ENCODE measurements at places on chromosomes 4 and X.

- DNase-seq = no peak
Measured at GRCh38 chrX:133689997-133690599, 274.8 kb upstream of the GPC4 start.

- peak; percentile 76 for DNase-seq
Measured at GRCh38 chr4:86441175-86441936, 81.5 kb upstream of the MAPK10 start.

- no peak for DNase-seq
Measured at GRCh38 chr4:149723065-149723464, 92.6 kb downstream of the IQCM start.

GRCh38 chr4:62394766-62395165, 1194.6 kb downstream of the ADGRL3 start:
- DNase-seq = no peak

GRCh38 chrX:153871451-153871850, 14.5 kb downstream of the L1CAM start:
- no peak for DNase-seq

DNA sequence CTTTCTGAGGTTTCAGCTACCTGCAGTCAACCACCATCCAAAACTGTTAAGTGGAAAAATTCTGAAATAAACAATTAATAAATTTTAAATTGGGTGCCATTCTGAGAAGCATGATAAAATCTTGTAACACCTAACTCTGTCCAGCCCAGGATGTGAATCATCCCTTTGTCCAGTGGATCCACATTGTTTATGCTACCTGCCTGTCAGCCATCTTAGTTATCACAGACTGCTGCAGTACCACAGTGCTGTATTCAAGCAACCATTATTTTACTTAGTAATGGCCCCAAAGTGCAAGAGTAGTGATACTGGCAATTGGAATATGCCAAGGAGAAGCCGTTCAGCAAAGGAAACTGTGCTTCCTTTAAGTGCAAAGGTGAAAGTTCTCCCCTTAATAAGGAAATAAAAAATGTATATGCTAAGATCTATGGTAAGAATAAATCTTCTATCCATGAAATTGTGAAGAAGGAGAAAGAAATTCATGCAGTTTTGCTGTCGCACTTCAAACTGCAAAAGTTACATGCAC, 20.6 kb downstream of the CAMK2D start:
- DNase-seq = peak; percentile 20

DNA sequence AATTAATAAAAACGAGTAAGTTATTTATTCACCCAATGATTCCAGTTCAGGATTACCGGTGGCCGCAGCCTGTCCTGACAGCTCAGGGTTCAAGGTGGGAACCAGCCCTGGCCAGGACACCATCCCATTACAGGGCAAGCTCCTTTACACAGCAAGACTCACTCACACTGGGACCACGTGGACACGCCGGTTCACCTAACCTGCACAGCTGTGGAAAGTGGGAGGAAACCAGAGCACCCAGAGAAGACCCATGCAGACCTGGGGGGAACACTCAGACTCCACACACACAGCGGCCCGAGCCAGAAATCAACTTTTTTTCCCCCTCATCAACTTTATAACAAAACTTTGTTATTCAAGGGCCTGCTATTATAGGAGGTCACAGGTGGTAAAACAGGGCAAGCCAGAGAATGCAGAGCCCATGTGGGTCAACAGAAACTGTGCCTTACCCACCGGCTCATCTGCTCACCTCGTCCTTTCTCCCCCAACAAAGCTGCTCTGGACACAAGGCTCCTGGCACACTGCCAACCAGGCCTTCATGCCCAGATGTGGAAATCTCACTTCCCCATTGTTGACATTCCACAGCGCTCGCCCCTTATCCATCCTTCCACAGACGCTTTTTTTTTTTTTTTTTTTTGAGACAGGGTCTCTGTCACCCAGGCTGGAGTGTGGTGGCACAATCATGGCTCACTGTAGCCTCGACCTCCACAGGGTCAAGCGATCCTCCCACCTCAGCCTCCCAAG, 8.0 kb upstream of the ODAPH start:
- DNase-seq = no peak

GRCh38 chr4:26406346-26406975, 83.8 kb downstream of the CCKAR start:
- peak; percentile 39 for DNase-seq

- DNase-seq = no peak
Measured at GRCh38 chr4:73396993-73397972, 6.8 kb upstream of the ALB start.

DNA sequence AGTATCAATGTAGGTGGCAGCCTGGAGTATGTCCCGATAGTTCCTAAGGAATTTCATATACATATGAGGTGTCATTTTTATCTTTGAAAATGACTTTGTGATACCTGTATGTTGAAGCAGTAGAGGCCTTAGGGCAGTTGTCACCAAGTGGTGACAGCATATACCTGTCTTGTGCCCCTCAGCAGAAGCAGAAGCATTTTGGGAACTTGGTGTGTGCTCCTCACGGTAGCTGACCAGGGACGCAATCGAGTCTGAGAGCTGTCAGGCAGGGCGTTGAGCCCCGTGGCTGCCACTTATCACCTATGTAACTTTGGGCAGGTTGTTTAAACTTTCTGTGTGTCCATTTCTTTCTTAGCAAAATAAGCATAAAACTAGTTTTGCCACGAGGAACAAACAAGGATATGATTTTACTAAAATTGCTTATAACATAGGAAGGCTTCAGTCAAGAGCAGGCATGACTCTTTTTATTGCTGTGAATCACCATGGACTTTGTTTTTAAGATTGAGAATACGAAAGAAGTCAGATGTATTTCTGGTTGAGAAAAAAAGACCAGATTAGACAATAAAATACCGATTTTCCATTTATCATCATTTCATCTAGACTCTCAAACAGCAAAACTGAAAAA, 161.5 kb downstream of the CPE start:
- DNase-seq = no peak

GRCh38 chr4:72900952-72901351, 168.6 kb downstream of the COX18 start:
- no peak for DNase-seq

GRCh38 chr4:102772738-102773340, 12.1 kb upstream of the MANBA start:
- no peak for DNase-seq

GRCh38 chr4:68256284-68256683, 10.8 kb upstream of the TMPRSS11B start:
- DNase-seq = no peak

- no peak for DNase-seq
Measured at GRCh38 chrX:28549838-28550237, 37.4 kb upstream of the IL1RAPL1 start.

- DNase-seq = no peak
Measured at GRCh38 chr4:152613351-152613750, 66.4 kb downstream of the TMEM154 start.

GRCh38 chr4:134740290-134740689, 538.7 kb upstream of the PABPC4L start:
- DNase-seq = no peak

DNA sequence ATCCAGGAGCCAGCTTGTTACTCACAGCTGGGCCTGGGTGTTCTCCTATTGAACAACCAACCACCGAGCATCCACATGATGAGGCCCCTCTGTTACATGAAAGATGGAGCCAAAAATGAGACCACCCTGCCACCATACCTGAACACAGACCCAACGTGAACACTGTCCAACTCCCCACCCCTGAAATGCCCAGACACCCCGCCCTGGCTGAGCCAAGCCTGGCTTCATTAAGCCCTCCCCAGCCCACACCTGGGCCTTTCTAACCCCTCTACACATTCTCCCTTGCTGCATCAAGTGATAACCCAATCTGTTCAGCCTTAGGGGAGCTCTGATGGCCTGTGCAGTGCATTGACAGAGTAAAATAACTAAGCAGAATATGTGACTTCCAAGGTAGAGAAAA, 80.7 kb downstream of the EVC start:
- no peak for DNase-seq

- DNase-seq = peak; percentile 46
Measured at GRCh38 chr4:81913427-81913879, 441.7 kb upstream of the RASGEF1B start.

DNA sequence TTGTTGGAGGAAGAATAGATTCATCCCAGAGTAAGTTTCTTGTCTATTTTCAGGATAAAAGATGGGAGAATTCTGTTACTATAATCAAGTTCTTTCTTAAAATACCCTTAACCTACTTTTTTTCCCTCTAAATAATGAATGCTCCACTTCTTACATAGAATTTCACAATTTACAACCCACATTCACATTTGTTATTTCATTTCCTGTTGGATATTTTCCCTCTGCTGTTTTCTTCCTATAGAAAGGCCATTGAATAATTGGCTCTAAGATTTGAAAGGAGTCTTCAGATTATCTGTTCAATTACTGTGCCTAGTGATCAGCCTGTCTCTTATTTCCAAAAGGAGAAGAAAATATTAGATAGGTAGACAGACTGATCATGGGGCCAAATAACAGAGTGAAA, 79.7 kb downstream of the CPE start:
- DNase-seq = no peak

GRCh38 chr4:10105421-10105820, 11.2 kb downstream of the WDR1 start:
- no peak for DNase-seq

DNA sequence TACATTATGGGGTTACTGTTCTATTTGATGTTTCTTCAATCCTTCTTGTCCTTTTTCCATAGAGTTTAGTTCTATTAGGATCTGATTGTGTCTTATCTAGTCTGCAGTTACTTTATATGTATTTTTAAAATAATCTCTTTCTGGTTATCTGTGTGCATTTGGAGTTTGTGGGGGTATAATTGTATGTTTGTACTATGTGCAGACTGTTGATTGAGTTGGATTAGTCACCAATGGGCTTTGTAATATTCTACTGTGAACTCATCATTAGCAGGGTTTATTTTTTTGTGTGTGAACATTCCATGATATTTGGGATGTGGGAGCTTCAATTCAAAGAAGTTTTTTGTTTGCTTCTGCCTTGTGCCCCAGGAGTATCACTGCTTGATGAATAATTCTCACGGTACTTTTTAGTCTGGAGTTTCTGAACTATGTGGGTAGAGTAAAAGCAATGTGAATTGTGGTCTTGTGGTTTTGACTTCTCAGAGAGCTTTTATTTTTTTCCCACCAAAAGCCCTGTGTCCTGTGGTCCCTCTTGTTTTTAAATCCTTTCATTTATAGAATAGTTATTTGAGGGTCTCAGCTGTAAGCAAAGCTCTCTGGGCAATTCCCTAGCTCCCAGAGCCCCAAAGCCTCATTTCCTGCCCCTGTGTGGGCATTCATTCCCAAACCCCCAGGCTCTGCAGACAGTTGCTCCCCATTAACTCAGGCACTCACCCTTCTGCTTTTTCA, 127.8 kb downstream of the PHKA2 start:
- peak; percentile 81 for DNase-seq

DNA sequence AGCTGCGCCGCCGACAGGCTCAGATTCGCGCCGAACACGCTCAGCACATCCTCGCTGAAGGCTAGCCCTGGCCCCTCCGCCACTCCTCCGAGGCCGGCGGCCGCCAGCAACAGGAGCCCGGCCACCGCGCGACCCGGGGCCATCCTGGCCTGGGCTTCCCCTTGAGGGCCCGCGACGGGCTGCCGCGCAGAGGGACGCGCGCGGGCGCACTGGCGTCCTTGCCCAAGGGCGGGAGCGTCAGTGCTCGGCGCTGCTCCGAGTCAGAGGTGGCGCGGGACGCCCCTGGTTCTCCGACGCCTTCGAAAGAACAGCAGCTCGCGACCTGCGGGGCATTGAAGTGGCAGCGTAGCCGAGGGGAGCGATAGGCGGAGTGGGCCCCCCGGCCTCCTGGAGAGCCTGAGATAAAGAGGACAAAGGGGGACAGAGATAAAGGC, 745 bp downstream of the SLC39A8 start:
- DNase-seq = peak; percentile 73

- no peak for DNase-seq
Measured at GRCh38 chr4:51842167-51842553, 793 bp upstream of the DCUN1D4 start.

DNA sequence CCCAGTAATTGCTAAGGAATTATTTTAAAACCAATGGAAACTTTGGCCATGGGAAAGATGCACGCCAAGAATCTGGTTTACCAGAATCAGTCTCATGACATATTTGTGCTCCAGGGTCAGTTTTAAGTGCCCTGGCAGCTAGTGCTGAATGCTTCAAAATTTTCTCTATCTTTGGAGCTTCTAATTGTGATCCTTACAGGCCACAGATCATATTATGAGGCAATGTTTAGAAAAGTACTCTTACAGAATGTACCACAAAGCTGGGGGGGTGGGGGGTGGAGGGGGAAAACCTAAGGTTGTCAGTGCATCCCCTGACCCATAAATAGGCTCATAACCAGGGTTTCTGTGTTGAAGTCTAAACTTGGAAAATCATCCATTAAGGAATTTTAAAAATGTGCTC, 514.5 kb downstream of the INPP4B start:
- DNase-seq = no peak

DNA sequence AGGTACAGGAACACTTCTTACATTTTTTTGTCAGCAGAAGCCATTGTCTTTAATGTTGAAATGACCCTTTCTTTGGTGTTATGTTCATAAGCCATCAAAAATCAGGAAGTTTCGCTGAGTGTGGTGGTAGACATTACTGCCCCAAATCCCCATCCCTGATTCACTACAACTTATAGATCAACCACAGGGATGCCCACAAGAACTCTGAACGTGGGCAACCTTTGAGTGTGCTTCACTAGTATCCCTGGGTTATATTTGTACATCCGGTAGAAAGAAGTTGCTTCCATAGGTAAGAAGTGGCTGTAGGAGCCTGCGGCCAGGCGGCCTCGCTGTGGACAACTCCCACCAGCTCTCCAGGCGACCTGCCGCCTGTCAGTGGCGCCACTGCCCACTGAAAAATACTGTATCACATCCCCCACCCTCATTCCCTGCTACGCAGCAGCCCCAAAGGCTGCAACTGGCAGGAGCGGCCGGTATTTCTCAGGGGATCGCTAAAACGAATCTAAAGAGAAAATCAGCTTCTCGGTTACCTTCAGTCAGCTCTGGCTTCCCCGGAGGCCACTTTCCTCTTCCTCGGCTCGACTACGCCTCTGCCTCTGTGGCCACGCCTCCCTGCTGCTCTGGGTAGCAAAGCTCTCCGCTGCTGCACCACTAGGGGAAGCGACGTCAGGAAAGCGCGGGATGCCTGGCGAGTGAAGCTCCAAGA, 13.9 kb upstream of the ETDC start:
- DNase-seq = no peak

DNA sequence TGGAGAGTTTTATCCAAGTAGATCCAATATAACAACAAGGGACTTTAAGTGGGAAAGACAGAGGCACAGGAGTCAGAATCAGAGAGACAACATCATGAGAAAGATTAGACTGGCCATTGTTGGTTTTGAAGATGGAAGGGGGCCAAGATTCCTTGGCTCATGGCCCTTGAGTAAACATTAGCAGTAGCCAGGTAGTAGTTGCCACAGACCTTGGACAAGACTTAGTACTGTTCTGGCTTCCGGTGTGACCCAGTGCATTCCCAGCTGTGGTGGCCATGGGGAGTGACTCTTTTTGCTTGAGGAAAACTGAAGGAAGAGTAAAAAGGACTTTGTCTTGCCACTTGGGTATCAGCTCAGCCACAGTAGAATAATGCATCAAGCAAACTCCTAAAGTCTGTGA, 462.2 kb upstream of the CPXCR1 start:
- no peak for DNase-seq

GRCh38 chrX:2698604-2699003, 7.5 kb downstream of the CD99 start:
- DNase-seq = no peak

GRCh38 chr4:12894062-12894461, 590.1 kb downstream of the RAB28 start:
- no peak for DNase-seq
